Natural killer cell treated with Interleukin-12 subunit alpha and Interleukin-12 subunit beta and Interleukin-15 and Interleukin-18, amount 100 ng/mL, for 72 hours (primary cell): ENCODE measurements at places on chromosomes 12 and 14.
A peak's percentile ranks its signal among the peaks of the same experiment; 100 is the strongest.

DNA sequence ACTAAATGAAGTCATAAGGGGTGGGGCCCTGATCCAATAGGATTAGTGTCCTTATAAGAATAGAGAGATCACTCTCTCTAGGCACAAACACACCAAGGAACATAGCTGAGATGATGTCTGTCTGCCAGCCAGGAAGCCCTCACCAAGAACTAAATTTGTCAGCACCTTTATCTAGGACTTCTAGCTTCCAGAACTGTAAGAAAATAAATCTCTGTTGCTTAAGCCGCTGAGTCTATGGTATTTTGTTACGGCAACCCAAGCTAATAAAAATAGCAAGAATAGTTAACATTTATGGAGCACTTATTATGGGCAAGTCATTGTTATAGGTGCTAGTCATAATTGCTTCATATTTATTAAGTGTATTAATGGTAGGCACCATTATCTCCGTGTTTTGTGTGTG, 249.6 kb downstream of the MSRB3 start:
- DNase-seq, result no peak
- no peak overlapping the region for H3K27ac ChIP-seq
- peaks cover 5% of the 10 kb centered on the region for H3K27me3 ChIP-seq
- H3K4me1 ChIP-seq, result no peaks in the 10 kb centered on the region

- H3K27me3 ChIP-seq, result peaks cover 20% of the 10 kb centered on the region
- no peak overlapping the region for H3K27ac ChIP-seq
- H3K4me1 ChIP-seq, result peaks cover 6% of the 10 kb centered on the region
- H3K36me3 ChIP-seq, result no peaks in the 10 kb centered on the region
These were observed 14.6 kb downstream of the SLC38A4 start for GRCh38 chr12:46811185-46811584.

DNA sequence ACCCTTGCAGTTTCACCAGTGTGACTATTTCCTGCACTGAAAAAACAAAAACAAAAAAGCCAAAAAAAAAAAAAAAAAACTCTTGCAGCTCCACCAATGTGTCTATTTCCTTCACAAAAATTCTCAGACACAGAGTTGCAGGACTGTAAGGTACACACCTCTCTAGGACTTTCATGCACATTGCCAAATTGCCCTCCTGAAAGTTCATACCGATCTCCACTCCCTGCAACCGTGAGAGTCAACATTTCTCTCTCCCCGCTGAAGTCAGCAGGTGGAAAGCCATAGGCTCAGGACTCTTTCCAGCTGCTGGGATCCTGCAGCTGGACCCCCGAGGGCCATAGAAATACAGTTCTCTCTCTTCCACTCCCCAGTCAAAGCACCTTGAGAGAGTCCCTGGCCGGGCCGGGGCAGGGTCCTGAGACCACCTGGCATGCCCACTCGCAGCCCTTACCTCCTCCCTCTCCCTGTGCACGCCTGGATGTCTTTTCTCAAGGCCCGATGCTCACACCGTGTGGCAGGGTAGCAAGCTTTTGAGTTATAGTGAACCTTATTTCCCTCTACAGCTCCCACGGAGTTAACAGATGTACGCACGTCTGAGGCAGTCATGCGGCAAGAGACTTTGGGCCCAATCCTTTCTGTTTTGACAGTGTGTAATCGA, 23.6 kb downstream of the MMAB start:
- no peak for DNase-seq
- H3K36me3 ChIP-seq, result no peaks in the 10 kb centered on the region
- H3K4me1 ChIP-seq, result peaks cover 25% of the 10 kb centered on the region
- H3K27ac ChIP-seq, result peak overlapping the region; percentile 13
- no peaks in the 10 kb centered on the region for H3K27me3 ChIP-seq

GRCh38 chr14:51776102-51776894, 84.1 kb upstream of the GNG2 start:
- H3K36me3 ChIP-seq, result no peaks in the 10 kb centered on the region
- DNase-seq, result no peak
- H3K27me3 ChIP-seq, result peaks cover 8% of the 10 kb centered on the region
- H3K4me3 ChIP-seq, result no peak overlapping the region
- no peak overlapping the region for H3K27ac ChIP-seq

GRCh38 chr12:123043536-123044001, 63.1 kb downstream of the ARL6IP4 start:
- peak overlapping the region; percentile 68 for H3K27ac ChIP-seq
- peaks cover 40% of the 10 kb centered on the region for H3K4me1 ChIP-seq
- no peak overlapping the region for H3K4me3 ChIP-seq
- no peaks in the 10 kb centered on the region for H3K27me3 ChIP-seq
- no peaks in the 10 kb centered on the region for H3K36me3 ChIP-seq
- peak; percentile 73 for DNase-seq

- no peak for DNase-seq
- no peak overlapping the region for H3K27ac ChIP-seq
- H3K4me1 ChIP-seq, result peaks cover 39% of the 10 kb centered on the region
- H3K27me3 ChIP-seq, result no peaks in the 10 kb centered on the region
These were observed 2.8 kb downstream of the TCP11L2 start for GRCh38 chr12:106305376-106305775.

GRCh38 chr12:41962171-41962572, 182.5 kb downstream of the GXYLT1 start:
- no peak for DNase-seq
- H3K27me3 ChIP-seq, result peaks cover 8% of the 10 kb centered on the region
- no peaks in the 10 kb centered on the region for H3K4me1 ChIP-seq

DNA sequence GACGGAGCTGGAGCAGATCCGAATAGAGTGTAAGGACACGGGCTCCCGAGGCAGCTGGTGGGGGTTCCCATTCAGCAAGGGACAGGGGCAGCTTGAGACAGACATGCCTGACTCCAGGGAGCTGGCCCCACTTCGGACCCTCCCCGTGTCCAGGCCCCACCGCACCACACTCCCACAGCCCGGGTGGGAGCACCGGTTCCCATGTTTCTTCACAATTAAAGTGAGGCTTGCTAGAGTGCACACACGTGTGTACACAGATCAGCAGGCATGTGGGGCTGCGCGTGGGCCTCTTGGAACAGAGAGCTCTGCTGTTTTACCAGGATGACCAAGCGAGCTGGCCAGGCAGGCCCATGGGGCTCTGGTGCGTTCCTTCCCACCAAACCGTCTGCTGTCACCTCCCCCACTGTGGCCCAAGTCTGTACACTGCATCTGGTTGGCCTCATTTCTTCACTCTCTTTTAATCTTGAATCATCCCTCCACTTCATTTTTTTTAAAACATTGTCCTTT, 48.0 kb downstream of the SLC6A12 start:
- H3K27me3 ChIP-seq, result peaks cover 2% of the 10 kb centered on the region
- H3K27ac ChIP-seq, result peak overlapping the region; percentile 6
- H3K36me3 ChIP-seq, result no peaks in the 10 kb centered on the region
- no peak overlapping the region for H3K4me3 ChIP-seq

GRCh38 chr14:100303179-100303578, 3.1 kb downstream of the SLC25A29 start:
- H3K27me3 ChIP-seq, result no peaks in the 10 kb centered on the region
- H3K36me3 ChIP-seq, result no peaks in the 10 kb centered on the region
- peaks cover 27% of the 10 kb centered on the region for H3K4me1 ChIP-seq
- DNase-seq, result no peak
- no peak overlapping the region for H3K4me3 ChIP-seq
- no peak overlapping the region for H3K27ac ChIP-seq

DNA sequence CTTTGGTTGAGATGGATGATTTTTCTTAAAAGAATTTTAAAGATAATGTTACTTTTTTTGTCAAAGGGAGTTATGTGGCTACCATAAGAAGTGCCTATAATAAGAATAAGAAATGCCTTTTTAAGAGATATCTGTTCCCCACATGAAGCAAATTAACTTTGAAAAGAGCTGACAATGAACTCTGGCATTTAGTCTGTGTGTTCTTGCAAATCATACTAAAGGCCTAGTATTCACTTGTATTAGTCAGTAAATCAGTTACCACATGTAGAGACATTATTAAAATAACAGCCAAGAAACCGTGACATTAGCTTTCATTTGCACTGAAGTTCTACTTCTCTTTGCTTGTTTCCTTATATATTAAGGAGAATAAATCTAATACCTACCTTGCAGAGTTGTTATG, 296.3 kb downstream of the CCDC91 start:
- no peaks in the 10 kb centered on the region for H3K4me1 ChIP-seq
- no peak overlapping the region for H3K4me3 ChIP-seq
- H3K27ac ChIP-seq, result no peak overlapping the region

DNA sequence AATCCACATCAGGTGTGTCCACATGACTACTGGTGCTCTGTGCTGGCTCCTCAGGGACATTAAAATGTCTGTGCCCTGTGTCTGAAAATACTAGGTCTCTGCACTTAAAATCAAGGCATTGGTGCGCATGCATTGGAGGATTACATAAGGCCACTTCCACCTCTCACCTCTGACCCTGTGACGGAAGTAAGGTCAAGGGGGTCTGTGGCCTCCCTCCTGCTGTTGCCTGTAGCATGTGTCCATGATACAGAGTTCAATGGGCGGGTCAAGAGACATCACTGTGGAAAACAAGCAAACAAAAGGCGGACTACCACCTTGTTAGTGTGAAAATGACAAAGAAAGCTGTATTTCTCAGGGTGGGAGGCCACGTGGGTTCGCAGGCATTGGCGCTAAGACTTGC, 208.6 kb upstream of the PWP1 start:
- H3K27me3 ChIP-seq, result no peaks in the 10 kb centered on the region
- H3K27ac ChIP-seq, result no peak overlapping the region
- no peaks in the 10 kb centered on the region for H3K36me3 ChIP-seq
- H3K4me3 ChIP-seq, result no peak overlapping the region
- no peak for DNase-seq

DNA sequence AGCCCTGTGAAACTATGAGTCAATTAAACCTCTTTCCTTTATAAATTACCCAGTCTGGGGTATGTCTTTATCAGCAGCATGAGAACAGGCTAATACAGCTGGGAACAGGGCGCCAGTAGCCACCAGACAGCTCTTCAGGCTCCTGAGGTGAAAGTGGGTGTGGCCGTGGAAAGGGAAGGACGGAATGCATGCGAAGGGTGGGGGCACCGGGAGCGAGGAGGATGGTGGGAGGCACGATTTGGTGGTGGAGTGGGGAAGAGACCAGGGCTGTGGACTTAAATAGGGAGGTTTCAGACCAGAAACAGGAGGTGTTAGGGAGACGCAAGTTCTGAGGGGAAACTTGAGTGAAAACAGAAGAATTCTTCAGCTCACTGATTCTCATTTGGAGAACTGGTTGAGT, 44.1 kb upstream of the CHST11 start:
- H3K27me3 ChIP-seq, result peaks cover 19% of the 10 kb centered on the region
- no peak overlapping the region for H3K4me3 ChIP-seq
- no peaks in the 10 kb centered on the region for H3K36me3 ChIP-seq
- no peak overlapping the region for H3K27ac ChIP-seq

- peak overlapping the region; percentile 94 for H3K4me3 ChIP-seq
- peaks cover 32% of the 10 kb centered on the region for H3K4me1 ChIP-seq
- no peaks in the 10 kb centered on the region for H3K27me3 ChIP-seq
- DNase-seq, result peak; percentile 85
- H3K27ac ChIP-seq, result peak overlapping the region; percentile 81
These were observed 896 bp downstream of the EIF5 start for GRCh38 chr14:103334644-103335622.

DNA sequence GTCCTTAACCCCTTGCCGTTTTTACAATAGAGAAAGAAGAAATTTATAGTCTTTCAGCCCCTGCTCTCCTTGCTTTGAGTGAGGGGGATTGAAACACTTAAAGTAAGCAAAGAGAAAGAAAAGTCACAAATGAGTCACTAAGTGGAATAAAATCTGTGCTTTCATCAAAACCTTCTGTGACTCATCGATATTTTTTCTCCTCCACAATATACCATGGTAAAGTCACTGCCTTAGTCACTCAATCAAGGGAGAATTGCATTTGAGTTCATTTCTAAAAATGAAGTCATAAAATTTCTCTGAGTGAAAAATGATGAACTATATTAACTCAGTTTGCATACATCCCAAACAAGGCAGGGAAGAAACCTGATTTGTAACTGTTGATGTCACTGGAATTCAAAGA, 470.3 kb downstream of the FOXG1 start:
- no peak for DNase-seq
- H3K36me3 ChIP-seq, result no peaks in the 10 kb centered on the region

DNA sequence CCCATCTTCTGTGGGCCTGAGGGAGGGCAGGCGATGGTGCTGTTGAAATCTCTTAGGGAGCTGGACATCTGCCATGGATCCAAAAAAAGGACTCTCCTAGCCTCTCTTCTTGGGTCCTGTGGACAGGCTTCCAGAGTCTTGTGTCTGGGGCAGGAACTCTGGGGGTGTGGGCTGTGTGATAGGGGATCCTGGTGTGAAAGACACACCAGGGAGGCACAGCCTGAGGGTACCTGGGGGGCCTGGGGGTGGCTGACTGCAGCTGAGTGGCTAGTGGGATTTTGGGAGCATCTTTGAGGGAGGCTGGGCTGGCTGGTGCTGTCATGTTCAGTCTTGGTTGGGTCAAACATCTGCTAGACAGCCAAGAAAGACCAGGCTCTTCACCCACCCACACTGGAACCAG, 1.8 kb upstream of the KRT83 start:
- H3K27me3 ChIP-seq, result peaks cover 34% of the 10 kb centered on the region
- no peaks in the 10 kb centered on the region for H3K36me3 ChIP-seq
- peaks cover 8% of the 10 kb centered on the region for H3K4me1 ChIP-seq
- no peak for DNase-seq
- no peak overlapping the region for H3K27ac ChIP-seq
- no peak overlapping the region for H3K4me3 ChIP-seq

DNA sequence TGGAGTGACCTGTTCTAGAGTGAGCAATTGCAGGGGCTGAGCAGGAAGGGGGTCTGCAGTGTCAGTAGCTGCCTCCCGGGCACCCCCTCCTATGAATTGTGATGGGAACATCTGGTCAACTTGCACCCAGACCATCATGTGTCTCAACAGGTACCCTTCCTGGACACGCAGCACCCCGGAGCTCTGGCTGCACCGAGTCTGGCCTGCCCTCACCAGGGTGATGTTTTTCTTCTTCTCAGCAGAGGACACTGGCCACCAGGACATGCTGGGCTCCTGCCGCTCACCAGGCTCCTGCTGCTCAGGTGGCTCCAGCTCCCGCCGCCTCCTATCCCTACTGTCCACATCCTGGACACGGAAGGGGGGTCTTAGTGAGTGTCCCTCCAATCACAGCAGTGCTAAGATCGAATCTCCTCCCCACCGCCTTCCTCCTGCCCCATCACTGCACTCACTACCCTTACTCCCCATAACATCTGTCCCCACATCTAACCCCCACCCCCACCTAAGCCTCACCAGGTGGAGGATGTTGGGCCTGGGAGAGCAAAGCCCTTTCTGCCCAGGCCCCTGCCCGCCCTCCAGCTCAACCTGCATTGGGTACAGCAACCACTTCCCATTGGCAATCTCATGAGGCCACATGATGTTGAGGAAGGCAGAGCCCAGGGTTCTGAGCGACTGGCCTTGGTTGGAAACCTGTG, 14.9 kb downstream of the ITGA7 start:
- peaks cover 2% of the 10 kb centered on the region for H3K4me1 ChIP-seq
- H3K27me3 ChIP-seq, result no peaks in the 10 kb centered on the region
- no peak for DNase-seq
- H3K27ac ChIP-seq, result no peak overlapping the region
- no peak overlapping the region for H3K4me3 ChIP-seq
